ENCODE measurements at places on chromosomes 2 and 18.

- no peak overlapping the region for H3K27ac ChIP-seq
- peaks cover 25% of the 10 kb centered on the region for H3K4me1 ChIP-seq
- H3K4me3 ChIP-seq = no peak overlapping the region
- no peak for DNase-seq
- peaks cover 9% of the 10 kb centered on the region for H3K27me3 ChIP-seq
Measured at GRCh38 chr2:144480285-144480684, 39.6 kb downstream of the ZEB2 start.

DNA sequence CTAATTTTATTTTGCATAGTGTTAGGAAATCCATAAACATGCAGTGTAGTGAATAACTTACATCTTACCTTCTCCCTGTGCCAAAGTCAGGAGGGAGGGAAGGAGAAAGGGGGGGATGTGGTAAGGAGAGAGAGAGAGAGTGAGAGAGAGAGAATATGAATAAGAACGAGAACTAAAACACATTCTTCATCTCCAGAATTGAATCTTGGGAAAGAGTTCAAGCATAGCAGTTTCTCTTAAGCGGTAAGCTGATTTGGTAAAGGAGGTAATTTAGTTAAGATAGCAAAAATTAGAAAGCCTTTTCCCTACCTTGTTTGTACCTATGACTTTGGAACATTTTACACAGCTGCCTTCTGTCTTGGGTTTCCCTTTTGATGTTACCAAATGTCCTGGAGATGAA lies 15.7 kb downstream of the ERMN start:
- H3K4me3 ChIP-seq = peak overlapping the region; percentile 11
- H3K36me3 ChIP-seq = no peaks in the 10 kb centered on the region
- no peaks in the 10 kb centered on the region for H3K27me3 ChIP-seq

DNA sequence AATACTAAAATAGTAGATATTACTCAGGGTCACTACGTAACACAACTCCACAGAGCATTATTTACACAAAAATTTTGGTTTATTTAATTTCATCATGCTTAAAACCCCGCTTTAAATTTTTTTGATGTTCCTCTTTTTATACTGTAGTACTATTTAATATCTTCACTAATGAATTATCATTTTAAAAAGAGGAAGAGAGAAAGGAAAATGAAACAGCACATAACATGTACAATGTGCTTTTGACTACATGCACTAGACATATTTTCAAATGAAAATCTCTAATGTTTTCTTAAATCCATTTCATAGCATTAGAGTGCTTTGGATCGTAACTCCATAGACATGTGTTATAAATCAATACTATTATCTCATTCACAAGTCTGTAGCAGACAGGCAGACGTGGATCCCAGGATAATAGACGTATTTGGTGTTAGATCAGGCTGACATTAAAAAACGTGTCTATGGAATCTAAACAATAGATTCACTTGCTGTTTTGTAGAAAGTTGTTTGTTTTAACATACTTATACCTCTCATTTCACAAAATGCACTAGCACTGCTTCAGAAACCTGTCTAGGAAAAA lies 897.0 kb downstream of the CPS1 start:
- DNase-seq = no peak
- no peaks in the 10 kb centered on the region for H3K36me3 ChIP-seq
- H3K4me3 ChIP-seq = no peak overlapping the region

DNA sequence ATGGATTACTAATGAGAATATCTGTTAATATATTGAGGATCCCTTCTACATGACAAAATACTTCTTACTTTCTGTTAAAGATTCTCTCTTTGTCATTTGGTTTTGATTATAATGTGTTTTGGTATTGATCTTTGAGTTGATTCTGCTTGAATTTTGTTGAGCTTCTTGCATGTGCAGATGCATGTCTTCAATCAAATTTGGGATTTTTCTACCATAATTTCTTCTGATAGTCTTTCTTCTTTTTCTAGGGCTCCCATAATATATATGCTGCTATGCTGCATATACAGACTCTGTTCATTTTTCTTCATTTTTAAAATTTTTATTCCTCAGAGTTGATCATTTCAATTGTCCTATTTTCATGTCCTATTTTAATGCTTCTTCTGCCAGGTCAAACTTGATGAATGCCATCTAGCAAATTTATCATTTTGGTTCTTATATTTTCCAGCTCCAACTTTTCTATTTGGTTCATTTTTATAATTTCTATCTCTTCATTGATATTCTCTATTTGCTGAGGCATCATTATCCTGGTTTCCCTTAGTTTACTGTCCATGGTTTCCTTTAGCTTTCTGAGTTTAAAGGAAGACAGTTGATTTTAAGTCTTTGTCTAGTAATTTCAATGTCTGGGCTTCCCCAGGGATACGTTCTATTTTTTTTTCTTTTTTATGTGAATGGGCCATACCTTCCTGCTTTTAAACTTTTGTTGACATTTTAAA lies 244.7 kb downstream of the WDPCP start:
- no peaks in the 10 kb centered on the region for H3K4me1 ChIP-seq
- H3K4me3 ChIP-seq = no peak overlapping the region
- no peak for DNase-seq
- H3K36me3 ChIP-seq = peaks cover 15% of the 10 kb centered on the region
- no peaks in the 10 kb centered on the region for H3K27me3 ChIP-seq

GRCh38 chr2:85132834-85133637 lies at the start of gene TCF7L1:
Gene TCF7L1 (plus strand): TSS chr2:85133392. CDS start chr2:85133685, 293 bp downstream.
- H3K27me3 ChIP-seq = peaks cover 67% of the 10 kb centered on the region
- peaks cover 8% of the 10 kb centered on the region for H3K4me1 ChIP-seq
- H3K4me3 ChIP-seq = peak within 1 kb of the TSS; percentile 75

GRCh38 chr2:88161446-88162244 lies 8.5 kb upstream of the THNSL2 start:
- H3K4me1 ChIP-seq = no peaks in the 10 kb centered on the region
- no peak for DNase-seq
- no peak overlapping the region for H3K27ac ChIP-seq

- no peaks in the 10 kb centered on the region for H3K36me3 ChIP-seq
- no peak overlapping the region for H3K27ac ChIP-seq
- H3K27me3 ChIP-seq = peaks cover 24% of the 10 kb centered on the region
- no peak overlapping the region for H3K4me3 ChIP-seq
- no peak for DNase-seq
- H3K4me1 ChIP-seq = no peaks in the 10 kb centered on the region
Measured at GRCh38 chr18:79782566-79783308, 15.0 kb upstream of the KCNG2 start.

- no peaks in the 10 kb centered on the region for H3K27me3 ChIP-seq
- H3K27ac ChIP-seq = no peak overlapping the region
- no peaks in the 10 kb centered on the region for H3K4me1 ChIP-seq
- H3K4me3 ChIP-seq = no peak overlapping the region
- no peak for DNase-seq
Measured at GRCh38 chr2:72803151-72803550, 22.7 kb downstream of the EXOC6B start.

- no peaks in the 10 kb centered on the region for H3K36me3 ChIP-seq
- no peak for DNase-seq
- H3K27ac ChIP-seq = no peak overlapping the region
- no peak overlapping the region for H3K4me3 ChIP-seq
Measured at GRCh38 chr18:39693359-39693758, 2127.8 kb upstream of the CELF4 start.

- H3K36me3 ChIP-seq = no peaks in the 10 kb centered on the region
- no peak overlapping the region for H3K4me3 ChIP-seq
- H3K4me1 ChIP-seq = peaks cover 5% of the 10 kb centered on the region
- peaks cover 10% of the 10 kb centered on the region for H3K27me3 ChIP-seq
- no peak overlapping the region for H3K27ac ChIP-seq
Measured at GRCh38 chr2:71100195-71100964, 29.6 kb downstream of the MCEE start.

GRCh38 chr2:31107591-31108300 lies 30.5 kb downstream of the GALNT14 start:
- no peak for DNase-seq
- no peak overlapping the region for H3K27ac ChIP-seq
- H3K4me1 ChIP-seq = no peaks in the 10 kb centered on the region
- H3K27me3 ChIP-seq = peaks cover 24% of the 10 kb centered on the region
- no peak overlapping the region for H3K4me3 ChIP-seq

- H3K27me3 ChIP-seq = peaks cover 25% of the 10 kb centered on the region
- H3K36me3 ChIP-seq = no peaks in the 10 kb centered on the region
- DNase-seq = no peak
- no peak overlapping the region for H3K4me3 ChIP-seq
- no peaks in the 10 kb centered on the region for H3K4me1 ChIP-seq
- H3K27ac ChIP-seq = no peak overlapping the region
Measured at GRCh38 chr2:109681633-109682380, 67.6 kb downstream of the SOWAHC start.

- no peaks in the 10 kb centered on the region for H3K36me3 ChIP-seq
- peaks cover 10% of the 10 kb centered on the region for H3K4me1 ChIP-seq
- peak overlapping the region; percentile 85 for H3K4me3 ChIP-seq
- no peak overlapping the region for H3K27ac ChIP-seq
- DNase-seq = peak; percentile 66
- H3K27me3 ChIP-seq = peaks cover 20% of the 10 kb centered on the region
Measured at GRCh38 chr2:219441451-219442255, 7.0 kb downstream of the SPEG start.

DNA sequence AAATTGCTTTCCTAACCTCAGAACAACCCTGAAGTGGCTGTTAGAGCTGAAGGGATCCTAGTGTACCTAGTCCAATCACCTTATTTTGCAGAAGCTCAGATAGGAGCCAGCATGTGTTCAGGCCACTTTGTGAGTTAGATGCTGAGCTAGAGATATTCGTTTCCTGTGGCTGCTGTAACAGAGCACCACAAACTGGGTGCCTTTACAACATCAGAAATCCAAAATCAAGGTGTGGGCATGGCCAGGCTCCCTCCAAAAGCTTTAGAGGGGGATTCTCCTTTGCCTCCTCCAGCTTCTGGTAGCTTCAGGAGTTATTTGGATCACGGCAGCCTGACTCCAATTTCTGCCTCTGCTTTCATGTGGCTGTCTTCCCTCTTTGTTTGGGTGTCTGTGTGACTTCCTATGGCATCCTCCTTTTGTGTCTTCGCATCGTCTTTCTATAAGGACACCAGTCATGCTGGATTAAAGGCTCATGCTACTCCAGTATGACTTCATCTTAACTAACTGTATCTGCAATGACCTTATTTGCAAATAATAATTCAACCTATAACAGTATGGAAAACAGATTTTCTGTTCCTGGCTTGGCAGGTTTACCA lies 86.3 kb upstream of the TGFA start:
- H3K4me3 ChIP-seq = no peak overlapping the region
- H3K36me3 ChIP-seq = no peaks in the 10 kb centered on the region
- H3K27me3 ChIP-seq = no peaks in the 10 kb centered on the region
- peak overlapping the region; percentile 17 for H3K27ac ChIP-seq

DNA sequence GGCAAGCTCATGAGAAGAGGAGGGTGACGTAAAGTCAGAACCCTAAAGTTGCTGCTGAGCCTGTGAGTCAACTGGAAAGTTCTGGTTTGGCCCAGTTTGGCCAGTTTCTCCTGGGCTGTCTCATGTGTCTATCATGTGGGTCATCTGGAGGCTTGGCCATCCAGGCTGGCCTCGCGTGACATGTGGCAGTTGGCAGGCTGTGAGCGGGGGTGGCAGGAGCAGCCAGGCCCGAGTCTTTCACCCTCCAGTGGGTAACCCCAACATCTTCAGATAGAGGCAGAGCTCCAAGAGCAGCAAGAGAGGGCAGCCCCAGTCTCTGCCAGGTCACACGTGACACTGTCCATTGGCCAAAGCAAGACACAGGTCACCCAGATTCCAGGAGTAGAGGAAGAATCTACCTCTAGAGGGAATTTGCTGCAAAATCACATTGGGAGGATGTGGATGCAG lies 51.5 kb downstream of the FHOD3 start:
- no peaks in the 10 kb centered on the region for H3K4me1 ChIP-seq
- no peaks in the 10 kb centered on the region for H3K36me3 ChIP-seq
- no peak overlapping the region for H3K27ac ChIP-seq
- DNase-seq = no peak

DNA sequence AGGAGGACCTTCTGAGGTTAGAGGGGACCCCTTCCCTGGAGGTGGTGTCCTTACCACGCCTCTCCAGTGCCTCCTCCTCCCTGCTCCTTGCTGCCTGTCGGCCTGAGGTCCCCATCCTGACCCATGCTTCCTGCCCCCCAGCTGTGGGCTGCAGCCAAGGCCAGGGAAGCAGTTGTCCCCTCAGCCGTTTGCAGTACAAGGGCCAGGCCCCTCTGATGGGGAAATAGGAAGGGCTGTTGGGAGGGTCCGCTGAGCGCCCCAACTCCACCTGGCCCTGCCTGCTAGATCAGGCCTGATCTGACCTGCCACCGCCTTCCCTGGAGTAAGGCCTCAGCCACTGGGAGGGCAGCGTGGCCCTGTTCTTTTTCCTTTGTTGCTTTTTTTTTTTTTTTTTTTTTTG lies 219.8 kb downstream of the KLHL29 start:
- H3K4me3 ChIP-seq = no peak overlapping the region
- peaks cover 5% of the 10 kb centered on the region for H3K4me1 ChIP-seq
- DNase-seq = no peak
- H3K36me3 ChIP-seq = no peaks in the 10 kb centered on the region
- no peaks in the 10 kb centered on the region for H3K27me3 ChIP-seq

- no peaks in the 10 kb centered on the region for H3K27me3 ChIP-seq
- no peak for DNase-seq
- H3K4me1 ChIP-seq = peaks cover 4% of the 10 kb centered on the region
- H3K36me3 ChIP-seq = no peaks in the 10 kb centered on the region
- no peak overlapping the region for H3K27ac ChIP-seq
Measured at GRCh38 chr2:96907115-96908041, 37.5 kb upstream of the SEMA4C start.

- no peaks in the 10 kb centered on the region for H3K27me3 ChIP-seq
- H3K27ac ChIP-seq = peak overlapping the region; percentile 42
- H3K4me3 ChIP-seq = no peak overlapping the region
- no peaks in the 10 kb centered on the region for H3K4me1 ChIP-seq
Measured at GRCh38 chr2:99867770-99868169, 274.6 kb downstream of the AFF3 start.

GRCh38 chr2:233384015-233384414 lies 29.7 kb downstream of the DGKD start:
- no peaks in the 10 kb centered on the region for H3K36me3 ChIP-seq

DNA sequence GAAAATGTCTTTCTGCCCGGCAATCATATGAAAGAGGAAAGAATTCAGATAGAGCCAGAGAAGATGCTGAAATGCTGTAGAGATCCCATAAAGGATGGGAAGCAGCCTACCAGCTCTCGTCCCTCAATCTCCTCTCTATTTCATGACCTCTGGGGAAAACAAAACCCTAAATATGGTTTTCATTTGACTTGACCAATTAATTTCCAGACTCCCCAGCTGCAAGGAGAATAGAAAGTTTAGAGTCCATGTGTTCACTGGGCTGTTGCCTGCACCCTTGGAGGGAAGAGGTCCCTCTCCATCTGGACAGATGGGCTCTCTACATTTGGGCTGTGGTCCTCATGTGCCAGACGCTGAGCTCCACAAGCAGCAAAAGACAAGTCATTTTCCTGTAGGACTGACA lies 40.6 kb downstream of the CAPN13 start:
- no peaks in the 10 kb centered on the region for H3K4me1 ChIP-seq
- H3K4me3 ChIP-seq = no peak overlapping the region
- H3K36me3 ChIP-seq = no peaks in the 10 kb centered on the region
- H3K27ac ChIP-seq = no peak overlapping the region
- no peaks in the 10 kb centered on the region for H3K27me3 ChIP-seq
